ENCODE measurements at places on chromosomes 1 and 21.

DNA sequence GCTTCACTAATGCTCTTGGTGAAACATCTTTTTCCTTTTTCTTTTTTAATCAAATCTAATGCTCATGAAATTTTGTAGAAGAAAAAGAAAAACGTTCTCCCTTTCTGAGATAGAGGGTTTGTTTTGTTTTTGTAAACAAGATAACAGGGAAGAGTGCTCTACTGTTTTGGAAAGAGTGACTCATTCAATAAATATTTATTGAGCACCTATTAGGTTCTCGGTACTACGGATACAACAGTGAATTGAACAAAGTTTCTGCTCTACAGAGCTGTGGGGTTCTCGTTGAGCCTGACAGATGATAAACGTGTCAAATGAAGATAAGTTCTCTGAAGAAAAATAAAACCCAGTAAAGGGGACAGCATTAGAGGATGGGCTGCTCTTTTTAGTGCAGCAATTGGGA lies 7.0 kb downstream of the PGM1 start:
- DNase-seq = no peak

DNA sequence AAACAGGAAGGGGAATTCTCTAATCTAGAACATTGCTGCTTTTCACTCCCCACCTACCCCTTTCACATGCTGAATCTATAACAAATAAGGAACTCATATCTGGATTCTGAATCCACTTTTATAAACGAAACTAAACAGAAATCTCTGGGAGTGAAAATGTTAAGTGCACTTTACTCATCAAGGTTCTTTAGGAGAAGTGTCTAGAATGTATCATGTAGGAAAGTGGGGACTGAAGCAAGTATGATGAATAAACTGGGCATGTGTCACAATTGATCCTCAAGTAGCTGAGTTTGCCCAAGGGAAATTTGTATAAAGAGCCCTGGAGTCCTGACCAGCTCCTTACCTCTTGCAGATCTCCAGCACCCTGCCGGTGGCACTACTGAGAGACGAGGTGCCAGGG lies 19.8 kb downstream of the AVPR1B start:
- DNase-seq = no peak

DNA sequence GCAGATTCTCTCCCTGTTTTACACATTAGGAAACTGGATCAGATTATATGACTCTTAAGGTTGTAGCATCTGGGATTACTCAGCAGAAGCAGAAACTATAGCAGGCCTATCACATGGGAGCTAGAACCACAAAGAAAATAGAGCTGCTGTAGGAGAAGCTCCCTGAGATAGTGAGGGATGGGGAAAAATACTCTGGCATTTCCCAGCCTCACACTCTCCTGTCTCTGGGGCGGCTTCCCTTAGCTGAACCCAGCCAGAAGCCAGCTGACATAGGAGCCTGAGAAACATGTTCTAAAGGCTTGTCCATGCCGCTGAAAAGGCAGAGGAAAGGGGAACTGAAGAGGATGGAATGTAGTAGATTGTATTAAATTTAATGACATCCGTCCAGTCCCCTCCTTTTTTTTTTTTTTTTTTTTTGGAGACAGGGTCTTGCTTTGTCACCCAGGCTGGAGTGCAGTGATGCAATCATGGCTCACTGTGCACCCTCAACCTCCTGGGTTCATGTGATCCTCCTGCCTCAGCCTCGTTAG lies 76.8 kb upstream of the DNAJC6 start:
- no peak for DNase-seq

DNA sequence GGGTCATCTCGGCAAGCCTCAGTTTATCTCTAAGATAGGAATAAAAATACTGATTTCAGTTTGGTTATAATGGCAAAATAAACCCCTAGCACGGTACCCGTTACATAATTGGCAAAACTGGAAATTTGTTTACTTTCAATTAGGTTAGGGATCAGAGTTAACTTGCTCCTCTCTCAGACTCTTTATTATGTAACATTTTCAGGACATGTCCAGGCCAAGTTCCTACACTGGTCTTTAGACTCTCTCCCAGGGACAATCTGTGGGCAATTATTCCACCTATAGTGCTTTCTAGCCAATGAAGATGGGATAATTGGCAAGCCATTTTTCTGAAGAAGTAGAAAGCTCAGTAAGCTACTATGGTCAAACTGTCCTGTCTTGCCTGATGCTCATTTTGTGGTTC lies 189.4 kb downstream of the NEK7 start:
- DNase-seq = no peak

DNA sequence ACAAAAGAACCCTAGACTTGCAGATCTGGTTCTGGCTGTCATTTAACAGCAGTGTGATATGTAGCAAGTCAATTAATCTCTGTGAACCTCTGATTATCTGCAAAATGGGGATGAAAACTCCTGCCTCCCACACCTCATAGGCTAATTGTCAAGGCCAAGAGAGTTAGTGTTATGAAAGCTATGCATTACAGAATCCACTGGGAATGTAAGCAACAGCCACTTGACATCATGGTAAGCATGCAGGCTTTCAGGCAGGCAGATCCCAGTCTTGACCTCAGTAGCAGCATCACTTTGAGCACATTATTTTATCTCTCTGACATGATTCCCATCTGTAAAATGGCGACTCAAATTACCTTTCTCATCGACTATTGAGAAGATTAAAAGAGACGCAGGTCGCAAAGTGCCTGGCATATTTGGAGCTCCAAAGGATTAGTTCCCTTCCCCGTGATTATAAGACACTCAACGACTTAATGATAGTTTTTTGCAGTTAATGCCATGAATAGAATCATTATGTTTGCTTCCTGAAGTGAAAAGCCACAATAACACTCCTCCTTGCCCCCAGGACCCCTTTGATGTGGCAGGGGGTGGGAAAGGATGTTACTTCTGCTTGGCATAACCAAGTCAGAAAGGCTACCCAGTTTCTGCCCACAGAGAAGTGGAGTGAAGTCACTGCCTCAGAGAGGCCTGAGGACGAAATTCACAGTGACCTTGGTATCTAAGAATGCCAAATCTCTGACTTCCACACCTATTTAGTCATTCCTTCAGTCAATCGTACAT lies 273.0 kb upstream of the NFIA start:
- DNase-seq = no peak

GRCh38 chr1:53687901-53688300 lies 51.1 kb downstream of the GLIS1 start:
- no peak for DNase-seq

GRCh38 chr1:50264590-50264989 lies 155.9 kb downstream of the ELAVL4 start:
- no peak for DNase-seq

GRCh38 chr1:14094611-14095400 lies 394.8 kb downstream of the PRDM2 start:
- peak; percentile 7 for DNase-seq

DNA sequence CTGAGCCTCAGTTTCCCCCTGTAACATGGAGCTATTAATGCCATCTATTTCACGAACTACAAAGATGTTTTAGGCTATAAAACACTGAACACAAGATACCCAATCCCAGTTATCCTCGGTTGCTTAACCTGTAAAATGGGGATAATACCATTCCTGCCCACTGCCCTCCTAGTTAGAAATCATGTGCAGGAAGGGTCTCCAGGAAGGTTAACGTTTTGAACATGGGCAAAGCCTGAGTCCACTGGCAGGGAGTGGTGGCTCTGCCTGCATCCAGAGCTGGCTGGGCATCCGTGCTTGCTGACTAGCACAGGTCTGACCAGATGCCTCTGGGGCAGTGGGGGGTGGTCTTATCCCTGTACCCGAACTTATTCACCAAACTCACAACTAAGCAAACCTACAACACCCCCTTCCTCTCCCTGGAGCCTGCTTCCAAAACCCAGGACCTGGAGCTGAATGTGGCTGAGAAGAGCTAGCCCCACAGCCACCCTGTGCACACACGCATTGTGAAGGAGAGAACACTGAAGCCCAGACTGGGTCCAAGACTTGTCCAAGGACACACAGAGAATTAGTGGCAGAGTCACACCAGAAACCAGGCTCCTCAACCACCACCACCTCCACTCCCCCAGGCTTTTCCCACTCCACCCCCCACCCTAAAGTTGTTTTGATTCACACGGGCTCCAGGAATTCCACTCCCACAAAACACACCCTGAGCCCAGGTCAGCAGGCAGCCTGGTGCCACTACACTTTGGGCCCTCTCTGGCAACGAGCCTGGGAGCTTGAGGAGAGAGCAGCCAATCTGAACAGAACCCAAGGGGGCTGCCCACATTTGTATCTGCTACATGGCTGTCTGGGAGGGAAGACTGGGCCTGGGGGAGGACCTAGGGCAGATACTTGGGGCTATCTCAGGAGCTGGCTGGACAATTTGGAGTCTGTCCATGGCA lies 1.6 kb downstream of the E2F2 start:
- no peak for DNase-seq

DNA sequence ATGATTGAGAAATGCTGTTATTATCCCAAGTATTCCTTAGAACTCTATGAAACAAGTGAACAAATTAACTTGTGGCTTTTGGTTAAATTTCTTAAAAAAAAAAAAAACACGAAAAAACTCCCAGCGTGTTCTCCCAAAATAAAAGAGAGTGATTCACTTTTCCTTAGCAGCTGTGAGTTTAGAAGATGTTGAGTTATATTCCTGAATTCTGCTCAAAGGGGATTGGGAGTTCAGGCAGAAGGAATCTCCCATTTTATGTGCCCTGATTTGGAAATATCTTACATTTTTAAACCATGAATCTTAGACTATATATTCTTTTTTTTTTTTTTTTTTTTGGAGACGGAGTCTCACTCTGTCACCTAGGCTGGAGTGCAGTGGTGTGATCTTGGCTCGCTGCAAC lies 34.3 kb downstream of the SMG7 start:
- no peak for DNase-seq

GRCh38 chr1:185961664-185962063 lies 227.5 kb downstream of the HMCN1 start:
- DNase-seq = no peak

GRCh38 chr1:30378991-30379581 lies 344.3 kb downstream of the MATN1 start:
- DNase-seq = no peak

- DNase-seq = no peak
Measured at GRCh38 chr1:92439291-92439690, 47.4 kb downstream of the GFI1 start.

DNA sequence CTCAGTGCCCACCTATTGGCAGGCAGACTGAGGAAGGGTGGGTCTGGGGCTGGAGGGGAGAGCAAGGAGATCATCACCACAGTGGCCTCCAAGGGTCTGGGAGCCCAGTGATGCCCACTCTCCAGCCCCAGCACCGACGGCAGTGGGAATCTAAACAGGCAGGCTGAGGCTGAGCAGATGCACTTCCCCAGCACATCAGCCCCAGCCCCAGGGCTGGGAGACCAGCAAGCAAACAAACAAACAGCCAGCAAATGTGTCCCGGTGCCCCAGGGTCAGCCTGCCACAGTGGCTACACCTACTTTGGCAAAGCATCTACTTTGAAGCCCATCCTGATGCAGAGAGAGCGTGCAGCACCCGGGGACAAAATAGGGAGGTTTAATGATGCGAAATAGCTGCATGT lies 216.3 kb upstream of the ZC3H12A start:
- DNase-seq = no peak

DNA sequence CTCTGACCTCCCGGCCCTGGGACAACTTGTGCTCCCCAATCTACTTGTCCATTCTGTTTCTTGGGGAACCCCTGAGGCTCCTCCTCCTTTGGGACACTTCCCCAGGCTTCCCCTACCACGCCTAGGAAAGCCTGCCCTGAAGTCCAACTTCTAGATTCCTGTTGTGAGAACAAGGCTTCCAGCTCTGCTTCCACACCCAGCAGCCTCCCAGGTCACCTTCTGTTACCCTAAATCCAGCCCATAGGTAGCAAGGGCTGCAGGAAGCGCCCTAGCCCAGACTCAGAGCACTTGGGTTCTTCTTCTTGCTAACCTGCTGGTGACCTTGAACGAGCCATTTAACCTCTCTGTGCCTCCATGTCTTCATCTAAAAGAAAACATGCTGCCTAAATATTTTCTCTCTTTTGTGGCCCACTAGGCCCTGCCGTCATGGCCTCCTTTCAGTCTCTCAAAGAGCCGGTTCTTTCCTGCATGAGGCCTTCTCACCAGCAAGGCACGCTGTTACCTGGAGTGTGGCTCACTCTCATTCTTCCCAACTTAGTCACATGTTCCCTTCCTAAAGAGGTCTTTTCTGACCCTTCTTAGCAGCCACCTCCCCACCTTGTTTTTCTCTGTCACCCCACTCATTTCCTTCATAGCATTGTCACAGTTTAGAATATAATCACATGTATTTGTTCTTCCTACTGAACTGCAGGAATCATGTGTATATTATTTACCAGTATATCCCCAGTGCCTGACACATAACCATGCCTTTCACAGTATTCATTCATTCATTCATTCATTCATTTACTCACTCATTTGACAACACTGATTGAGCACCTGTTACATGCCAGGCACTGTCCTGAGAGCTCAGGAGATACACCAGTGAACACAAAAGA lies 1.4 kb downstream of the CAPN2 start:
- no peak for DNase-seq

GRCh38 chr1:110212169-110213142 lies 2.3 kb downstream of the KCNC4 start:
- DNase-seq = no peak

DNA sequence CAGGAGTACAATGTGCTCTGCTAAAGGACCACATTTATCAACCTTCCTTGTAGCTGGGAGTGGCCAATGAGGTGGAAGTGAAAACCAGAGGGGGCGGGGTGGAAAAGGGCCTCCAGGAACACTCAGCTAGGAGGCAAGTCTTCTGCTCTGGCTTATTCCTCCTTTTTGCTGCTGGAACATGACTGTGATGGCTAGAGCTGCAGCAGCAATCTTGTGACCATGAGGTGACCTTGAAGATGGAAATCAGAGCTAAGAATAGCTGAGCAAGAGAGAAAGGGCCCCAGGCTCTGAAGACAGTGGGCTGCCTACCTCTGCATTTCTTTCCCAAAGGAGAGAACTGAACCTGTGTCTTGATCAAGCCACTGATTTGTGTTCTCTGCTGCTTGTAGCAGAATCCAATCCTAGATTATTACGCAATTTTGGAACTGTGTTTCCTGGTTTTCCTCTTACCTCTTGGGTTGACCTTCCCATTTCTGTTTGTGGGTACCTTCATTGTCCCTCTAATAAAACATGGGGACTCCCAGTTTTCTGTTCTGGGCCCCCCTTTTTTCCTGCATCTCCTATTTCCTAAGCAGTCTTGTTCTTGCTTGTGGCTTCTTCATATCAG lies 36.4 kb upstream of the WNT4 start:
- DNase-seq = no peak

DNA sequence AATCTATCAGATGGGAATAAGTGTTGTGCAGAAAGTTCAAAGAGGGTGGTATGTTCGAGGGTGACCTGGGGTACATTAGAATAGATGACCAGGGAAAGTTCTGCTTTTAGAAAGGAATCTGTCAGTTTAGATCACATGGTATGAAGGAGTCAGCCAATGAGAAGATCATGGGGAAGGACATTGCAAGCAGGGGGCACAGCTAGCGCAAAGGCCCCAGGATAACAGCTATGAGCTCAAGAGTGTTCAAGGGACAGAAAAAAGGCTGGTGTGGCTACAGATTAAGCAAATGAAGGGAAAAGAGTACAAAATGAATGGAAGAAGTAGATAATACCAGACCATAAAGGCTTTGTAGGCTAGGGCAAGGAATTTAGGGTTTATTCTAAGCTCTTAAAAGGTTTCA lies 8.6 kb downstream of the LEPR start:
- DNase-seq = no peak

- peak; percentile 88 for DNase-seq
Measured at GRCh38 chr1:19643121-19643520, 990 bp upstream of the NBL1 start.

GRCh38 chr21:42258150-42258884 lies 39.4 kb downstream of the ABCG1 start:
- DNase-seq = peak; percentile 83

Measured in H54 (cell line).